ENCODE measurements at places on chromosomes 12 and 14.

GRCh38 chr14:68788996-68789820 is 3.7 kb downstream of the ZFP36L1 start:
- DNase-seq = peak; percentile 73

DNA sequence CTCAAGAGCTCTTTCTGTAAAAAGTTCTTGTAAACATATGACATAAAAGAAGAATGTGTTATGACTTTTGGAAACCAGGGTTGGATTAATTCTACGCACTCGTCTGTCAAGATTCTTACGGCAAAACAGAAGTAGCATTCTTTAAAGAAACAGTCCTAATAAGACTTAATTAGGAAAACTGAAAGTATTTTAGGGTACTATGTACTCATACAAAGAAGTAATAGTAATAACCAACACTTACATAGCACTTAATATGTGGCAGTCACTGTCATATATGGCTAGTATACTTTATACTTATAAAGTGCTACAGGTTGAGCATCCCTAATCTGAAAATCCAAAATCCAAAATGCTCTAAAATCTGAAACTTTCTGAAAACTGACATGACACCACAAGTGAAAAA is 72.9 kb upstream of the ST8SIA1 start:
- no peak for DNase-seq

- no peak for DNase-seq
Observed at GRCh38 chr14:33307691-33308251, 369.1 kb downstream of the NPAS3 start.

GRCh38 chr12:121797937-121798786 is 4.7 kb upstream of the RHOF start:
- no peak for DNase-seq

- no peak for DNase-seq
Observed at GRCh38 chr12:91513313-91513712, 330.7 kb upstream of the DCN start.

GRCh38 chr12:85507456-85507855 is 227.4 kb downstream of the ALX1 start:
- no peak for DNase-seq

DNA sequence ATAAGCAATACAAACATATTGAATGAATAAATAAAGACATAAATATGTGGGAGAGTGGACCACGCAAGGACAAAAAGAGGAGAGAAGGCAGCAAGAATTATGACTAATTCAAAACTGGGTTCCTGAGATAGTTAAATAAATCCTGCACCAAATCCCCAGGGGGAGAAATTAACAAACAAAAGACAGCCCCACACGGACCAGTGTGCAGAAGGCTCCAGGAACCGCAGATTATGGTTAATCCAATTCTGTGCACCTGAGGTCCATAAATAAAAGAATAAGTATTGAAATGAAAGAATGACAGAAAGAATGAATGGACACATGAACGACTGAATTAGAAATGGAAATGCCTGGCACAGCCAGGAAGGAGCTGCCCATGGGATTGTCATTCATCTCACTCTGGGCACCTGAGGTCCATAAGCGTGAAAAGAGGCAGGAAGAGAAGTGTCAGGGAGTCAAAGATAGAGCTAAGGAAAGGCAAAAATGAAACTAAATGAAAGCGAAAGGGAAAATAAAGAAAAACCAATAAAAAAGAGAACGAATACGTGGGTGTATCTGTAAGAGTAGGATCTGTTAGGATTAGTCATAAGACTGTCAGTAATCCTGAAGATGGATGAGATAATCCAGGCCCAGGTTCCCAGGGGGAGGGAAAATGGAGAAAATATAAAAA is 23.3 kb downstream of the MEG3 start:
- no peak for DNase-seq

DNA sequence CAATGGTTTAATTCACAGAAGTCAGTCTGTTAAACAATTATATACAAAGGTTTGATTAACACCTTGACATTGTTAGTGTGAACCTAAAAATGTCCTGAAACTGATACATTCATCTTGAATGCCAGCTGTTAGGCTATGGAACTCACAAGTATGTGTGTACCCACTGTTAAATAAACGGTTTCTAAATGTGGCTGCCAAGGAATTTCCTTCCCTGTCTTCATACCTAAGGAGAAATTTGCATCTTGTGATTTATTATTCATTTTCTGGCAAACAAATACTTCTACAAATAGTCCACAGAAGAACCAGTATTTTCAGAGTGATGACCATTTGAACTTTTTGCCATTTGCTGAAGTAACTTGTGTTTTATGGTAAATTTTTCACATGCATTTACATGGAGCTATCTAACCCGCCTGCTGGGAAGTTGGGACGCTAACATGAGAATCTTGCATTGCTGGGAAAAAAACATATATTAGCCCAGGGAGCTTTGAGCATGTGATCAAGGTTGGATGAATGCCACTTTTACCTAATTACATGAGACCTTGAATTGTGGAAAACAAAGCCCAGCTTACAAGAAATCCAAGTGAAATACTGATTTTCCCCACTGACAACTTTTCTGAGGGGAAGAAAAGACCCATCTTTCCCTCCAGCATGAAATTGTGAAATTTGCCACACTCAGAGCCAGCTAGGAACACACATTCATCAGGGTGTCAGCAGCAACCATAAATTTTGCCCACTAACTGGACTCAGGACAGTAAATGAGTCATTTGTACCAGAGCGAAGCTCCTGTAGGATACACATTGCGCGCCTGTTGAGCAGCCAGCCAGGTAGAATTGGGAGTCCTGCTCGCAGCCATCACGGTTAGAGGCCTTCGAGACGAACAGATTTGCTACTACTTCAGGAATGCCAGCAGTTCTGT is 118.0 kb downstream of the KICS2 start:
- no peak for DNase-seq

GRCh38 chr12:32155041-32155440 is 48.4 kb downstream of the BICD1 start:
- DNase-seq = no peak

DNA sequence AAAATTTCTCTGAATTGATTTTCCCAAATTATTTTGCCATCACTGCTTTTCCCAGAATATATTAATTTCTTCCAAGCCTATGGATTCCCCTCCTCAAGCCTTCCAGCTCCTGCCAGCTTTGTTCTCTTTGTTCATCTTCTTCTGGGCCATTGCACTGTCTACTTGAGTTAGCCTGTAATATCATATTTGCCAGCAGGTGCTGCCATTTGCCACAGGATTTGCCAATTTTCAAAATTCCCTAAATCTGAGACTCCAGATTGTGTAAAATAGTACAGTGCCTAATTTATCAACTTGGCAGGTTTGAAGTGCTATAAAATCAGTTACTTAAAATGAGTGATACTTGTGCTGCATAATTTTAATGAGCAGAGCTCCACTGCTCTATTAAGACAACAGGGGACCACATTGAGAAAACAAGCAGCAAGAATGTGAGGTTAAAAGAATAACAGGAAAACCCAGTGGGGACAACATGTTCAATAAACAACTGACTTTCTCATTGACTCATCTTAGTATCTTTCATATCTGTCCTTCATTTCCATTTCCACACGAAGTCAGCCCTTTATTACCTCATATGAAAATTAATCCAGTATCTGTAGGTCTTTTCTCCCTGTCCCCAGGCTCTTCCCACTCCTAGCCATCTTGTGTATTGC is 84.6 kb upstream of the CCDC196 start:
- no peak for DNase-seq

- no peak for DNase-seq
Observed at GRCh38 chr12:63068857-63069442, 82.1 kb downstream of the AVPR1A start.

- DNase-seq = no peak
Observed at GRCh38 chr12:128140551-128140950, 126.4 kb upstream of the TMEM132C start.

GRCh38 chr14:94921882-94922585 is 152.1 kb upstream of the GSC start:
- no peak for DNase-seq

DNA sequence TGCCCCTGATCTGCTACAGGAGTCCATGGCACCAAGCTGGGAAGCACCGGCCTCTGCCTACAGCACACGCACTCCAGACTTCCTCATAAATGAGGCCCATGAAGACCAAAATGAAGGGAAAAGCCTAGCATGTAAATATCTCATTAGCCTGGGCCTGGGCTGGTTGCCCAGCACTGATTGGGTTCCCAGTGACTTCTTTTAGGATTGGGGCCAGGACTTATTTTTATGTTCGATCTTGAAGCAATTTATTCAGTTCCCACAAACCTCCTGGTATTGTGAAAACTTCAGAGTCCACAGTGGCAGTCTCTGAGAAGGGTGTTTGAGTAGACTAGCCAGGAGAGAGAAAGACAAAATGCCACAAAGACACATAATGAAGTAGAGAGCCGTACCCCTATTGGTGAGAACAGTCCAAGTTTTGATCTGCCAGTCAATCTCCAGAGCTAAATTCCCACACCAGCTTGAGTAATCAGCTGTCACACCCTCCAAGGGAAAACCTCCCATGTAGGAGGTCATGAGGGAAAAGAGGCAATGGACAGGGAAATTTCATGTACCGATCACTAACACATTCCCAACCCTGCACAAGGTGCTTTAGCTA is 78.2 kb downstream of the PHLDA1 start:
- DNase-seq = no peak

- no peak for DNase-seq
Observed at GRCh38 chr14:99181804-99182520, 90.0 kb downstream of the BCL11B start.

- DNase-seq = no peak
Observed at GRCh38 chr12:1993341-1993740, 10.9 kb downstream of the DCP1B start.

DNA sequence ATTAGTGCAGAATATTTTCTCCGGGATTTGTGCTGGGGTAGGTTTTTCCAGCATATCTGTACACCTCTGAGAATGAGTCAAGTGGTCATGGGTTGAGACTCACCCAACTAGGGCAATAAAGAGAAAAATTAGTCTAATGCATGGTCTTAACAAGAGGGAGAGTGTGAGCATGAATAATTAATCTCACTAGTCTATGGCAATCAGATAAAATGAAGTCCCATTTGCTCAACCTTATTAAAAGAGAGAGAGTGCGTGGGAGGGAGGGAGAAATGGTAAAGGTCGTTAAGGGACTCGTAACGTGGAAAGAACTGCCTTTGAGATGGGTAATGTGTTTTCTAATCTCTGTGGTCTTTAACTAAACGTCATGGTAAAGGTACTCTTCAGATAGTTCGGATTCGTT is 91.6 kb downstream of the TESC start:
- no peak for DNase-seq

- no peak for DNase-seq
Observed at GRCh38 chr14:36784541-36784940, 122.9 kb downstream of the PAX9 start.

DNA sequence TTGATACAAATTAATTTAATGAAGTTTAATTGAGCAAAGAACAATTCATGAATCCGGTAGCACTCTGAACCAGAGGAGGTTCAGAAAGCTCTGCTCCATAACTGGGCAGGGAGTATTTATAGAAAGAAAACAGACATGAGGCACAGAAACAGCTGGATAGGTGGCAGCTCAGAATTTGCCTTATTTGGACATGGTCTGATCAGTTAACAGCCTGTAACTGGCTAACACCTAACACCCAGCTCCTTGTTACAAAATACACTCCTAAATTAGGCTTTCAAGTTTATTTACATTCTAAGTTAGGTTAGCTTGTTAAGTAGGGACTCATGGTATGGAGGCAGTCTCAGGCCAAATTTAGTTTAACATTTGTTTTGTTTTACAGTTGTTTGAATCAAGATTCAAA is 67.8 kb upstream of the TMCC3 start:
- no peak for DNase-seq

DNA sequence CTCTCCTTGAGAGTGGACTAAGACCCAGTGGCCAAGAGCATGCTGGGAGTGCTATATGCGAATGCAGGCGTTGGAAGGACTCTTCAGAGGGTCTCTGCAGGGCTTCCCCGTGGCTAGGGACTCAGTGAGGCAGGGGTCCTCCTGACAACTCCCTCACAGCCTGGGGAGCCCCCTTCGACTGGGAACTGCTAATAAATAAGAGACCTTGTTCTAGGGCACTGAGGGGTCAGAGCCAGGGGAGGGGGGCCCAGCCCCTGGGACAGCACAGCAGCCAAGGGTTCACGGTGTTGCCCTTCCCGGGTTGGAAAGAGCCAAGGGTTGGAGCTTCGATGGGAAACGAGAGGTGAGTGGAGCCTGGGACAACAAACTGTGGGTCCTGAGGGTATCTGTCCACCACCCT is 6.0 kb upstream of the CPNE6 start:
- DNase-seq = no peak

DNA sequence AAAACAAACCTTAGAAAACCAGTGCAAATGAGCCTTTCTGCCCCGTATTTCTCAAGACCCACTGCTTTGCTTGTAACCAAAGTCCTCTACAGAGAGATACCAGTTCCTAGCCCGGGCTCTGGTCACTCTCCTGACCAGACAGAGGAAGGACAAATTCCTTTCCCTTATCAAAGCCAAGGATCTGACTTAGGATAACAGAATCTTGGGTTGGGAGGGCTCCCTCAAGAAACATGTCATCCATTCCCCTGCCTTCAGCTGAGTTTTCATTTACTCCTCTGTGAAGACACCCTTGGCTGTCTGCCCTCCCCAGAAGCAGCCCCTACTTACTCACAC is 116.0 kb upstream of the PARP11 start:
- DNase-seq = no peak

DNA sequence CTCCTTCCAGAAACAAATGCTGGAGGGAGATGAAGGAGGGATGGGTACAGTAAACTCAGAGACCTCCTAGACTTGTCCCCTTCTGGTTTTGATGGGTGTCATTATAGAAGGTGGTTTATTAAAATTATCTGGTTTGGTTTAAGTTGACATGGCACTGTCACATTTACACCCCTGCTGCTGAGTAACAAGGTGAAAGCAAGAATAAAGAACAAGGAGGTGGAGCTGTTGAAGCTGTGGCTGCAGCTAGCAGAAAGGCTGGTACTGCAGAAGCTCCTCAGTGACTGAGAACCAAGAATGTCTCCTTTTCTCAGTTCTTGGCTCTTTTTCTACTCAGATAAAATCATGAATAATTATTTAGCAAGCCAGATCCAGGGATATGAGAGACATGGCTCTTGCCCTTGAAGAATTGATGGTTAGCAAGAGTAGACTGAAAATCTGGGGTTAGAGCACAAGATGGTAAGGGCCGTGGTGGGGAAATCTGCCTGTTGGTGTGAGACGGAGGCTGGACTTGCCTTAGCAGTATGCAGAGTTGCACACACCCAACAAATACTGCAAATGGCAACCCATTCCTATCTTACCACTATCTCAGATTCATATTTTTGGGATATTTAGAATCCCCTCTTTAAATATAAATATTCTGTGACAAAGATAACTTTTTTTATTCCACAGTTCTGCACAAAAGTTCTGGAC is at the start of gene GZMH:
TSS of gene GZMH (minus strand) at position 31 of the 690 bp plus-strand sequence. CDS start 72 bp downstream, outside the sequence.
- no peak for DNase-seq

GRCh38 chr14:24612196-24612595 is 2.7 kb upstream of the GZMH start:
- no peak for DNase-seq

DNA sequence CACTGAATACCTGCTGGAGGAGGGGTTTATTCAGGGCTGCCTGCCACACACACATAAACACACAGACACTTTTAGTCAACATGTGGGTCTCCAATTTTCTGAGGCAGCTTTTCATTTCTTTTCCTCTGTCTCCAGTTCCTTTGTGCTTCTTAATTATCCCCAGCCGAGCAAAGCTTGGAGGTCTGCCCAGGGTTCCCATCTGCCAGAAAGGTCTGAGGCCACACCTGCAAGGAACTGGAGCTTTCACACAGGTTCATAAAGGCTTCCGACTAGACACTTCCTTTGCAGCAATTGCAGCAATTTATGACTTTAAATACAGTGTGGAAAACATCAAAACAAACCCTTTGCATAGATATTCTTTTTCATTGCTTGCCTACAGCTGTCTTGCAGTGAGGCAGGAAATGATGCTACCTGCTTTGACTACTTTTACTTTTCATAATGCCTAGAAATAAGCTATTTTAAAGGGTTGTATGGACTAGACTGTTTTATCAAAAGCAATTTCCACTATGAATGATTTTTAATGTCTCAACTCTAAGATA is 1318.9 kb downstream of the AACS start:
- DNase-seq = no peak
